ENCODE measurements at places on chromosomes 13 and 19. TPM values are rescaled to one million over a fixed set of nuclear protein-coding genes. Genes with fewer than 3 reads are reported as not detected.

- H3K27me3 ChIP-seq, result no peaks in the 10 kb centered on the region
- no peak overlapping the region for H3K27ac ChIP-seq
These were observed 13.5 kb downstream of the ARL11 start for GRCh38 chr13:49641801-49642291.

DNA sequence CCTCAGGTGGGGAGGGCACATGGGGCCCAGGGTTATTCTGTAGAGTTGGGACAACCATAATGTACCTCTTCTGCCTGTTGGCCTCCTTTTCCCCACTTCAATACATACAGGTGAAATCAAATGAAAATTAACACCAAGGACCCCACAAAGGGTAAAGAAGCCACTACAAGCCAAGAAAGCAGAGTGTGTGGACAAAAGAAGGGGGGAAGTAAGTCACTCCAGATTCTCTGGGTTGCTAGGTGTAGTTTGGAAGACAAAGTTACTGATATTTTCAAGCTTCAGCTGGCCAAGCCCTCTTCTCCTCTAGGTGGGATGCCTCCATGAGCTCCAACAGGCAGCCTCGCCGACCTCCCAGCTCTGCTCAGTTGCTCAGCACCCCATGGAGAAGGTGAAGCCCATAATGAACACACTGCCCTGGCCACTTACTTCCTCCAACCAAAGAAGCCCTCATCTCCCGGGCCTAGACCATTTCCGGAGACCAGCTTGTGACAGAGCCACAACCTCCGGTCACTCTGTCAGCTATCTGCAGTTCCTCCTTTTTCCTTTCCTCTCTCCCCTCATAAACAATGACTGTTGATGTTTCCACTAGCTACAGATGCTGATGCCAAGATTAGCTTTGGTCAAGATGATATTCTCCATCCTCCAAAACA lies 66.8 kb upstream of the MED4 start:
- H3K36me3 ChIP-seq, result no peaks in the 10 kb centered on the region
- H3K27ac ChIP-seq, result no peak overlapping the region
- H3K4me1 ChIP-seq, result peaks cover 42% of the 10 kb centered on the region
- no peak for DNase-seq

FUT2 gene
- not detected for total RNA-seq

- no peak overlapping the region for H3K27ac ChIP-seq
- H3K4me3 ChIP-seq, result no peak overlapping the region
- H3K4me1 ChIP-seq, result peaks cover 9% of the 10 kb centered on the region
- DNase-seq, result no peak
- H3K36me3 ChIP-seq, result no peaks in the 10 kb centered on the region
These were observed 1.1 kb downstream of the SLC8A2 start for GRCh38 chr19:47470447-47471195.

DNA sequence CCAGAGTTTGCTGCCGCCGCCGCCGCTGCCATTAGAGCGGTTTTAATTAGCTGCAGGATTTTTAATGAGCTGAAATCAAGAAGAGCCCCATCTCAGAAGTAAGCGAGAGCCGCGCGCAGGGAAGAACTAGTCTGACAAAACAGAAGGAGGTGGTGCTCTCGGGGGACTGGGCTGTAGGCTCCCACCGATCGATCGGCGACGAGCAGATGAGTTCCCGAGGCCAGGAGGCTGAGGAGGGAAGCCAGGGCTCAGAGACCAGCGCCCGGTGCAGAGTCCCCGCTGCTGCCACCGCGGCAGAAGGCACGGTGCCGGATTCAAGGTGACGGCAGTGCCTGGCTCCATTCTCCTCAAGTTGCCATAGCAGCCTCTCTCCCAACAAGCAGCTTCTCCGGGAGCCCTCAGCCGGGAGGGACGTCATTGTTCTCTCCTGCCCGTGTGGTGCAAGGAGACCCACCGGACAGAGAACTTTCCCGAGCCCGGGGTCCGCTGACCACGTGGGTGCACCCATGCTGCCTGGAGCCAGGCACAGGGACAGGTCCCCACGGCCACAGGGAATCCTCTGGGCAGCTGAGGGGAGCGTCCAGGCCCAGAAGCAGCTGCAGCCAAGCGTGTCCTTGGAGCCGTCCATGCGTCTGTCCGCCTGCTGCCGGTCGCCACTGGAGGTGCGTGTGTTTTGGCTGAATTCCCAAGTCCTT lies 62.9 kb downstream of the CHST8 start:
- DNase-seq, result no peak
- H3K27me3 ChIP-seq, result peaks cover 29% of the 10 kb centered on the region
- H3K4me1 ChIP-seq, result no peaks in the 10 kb centered on the region
- H3K27ac ChIP-seq, result no peak overlapping the region

CASP14 gene
- total RNA-seq, result not detected

GRCh38 chr19:23394511-23394910 lies 760 bp downstream of the ZNF91 start:
- H3K27ac ChIP-seq, result peak overlapping the region; percentile 97
- H3K4me3 ChIP-seq, result peak overlapping the region; percentile 96
- H3K27me3 ChIP-seq, result no peaks in the 10 kb centered on the region
- H3K4me1 ChIP-seq, result peaks cover 36% of the 10 kb centered on the region
- peaks cover 34% of the 10 kb centered on the region for H3K36me3 ChIP-seq

DNA sequence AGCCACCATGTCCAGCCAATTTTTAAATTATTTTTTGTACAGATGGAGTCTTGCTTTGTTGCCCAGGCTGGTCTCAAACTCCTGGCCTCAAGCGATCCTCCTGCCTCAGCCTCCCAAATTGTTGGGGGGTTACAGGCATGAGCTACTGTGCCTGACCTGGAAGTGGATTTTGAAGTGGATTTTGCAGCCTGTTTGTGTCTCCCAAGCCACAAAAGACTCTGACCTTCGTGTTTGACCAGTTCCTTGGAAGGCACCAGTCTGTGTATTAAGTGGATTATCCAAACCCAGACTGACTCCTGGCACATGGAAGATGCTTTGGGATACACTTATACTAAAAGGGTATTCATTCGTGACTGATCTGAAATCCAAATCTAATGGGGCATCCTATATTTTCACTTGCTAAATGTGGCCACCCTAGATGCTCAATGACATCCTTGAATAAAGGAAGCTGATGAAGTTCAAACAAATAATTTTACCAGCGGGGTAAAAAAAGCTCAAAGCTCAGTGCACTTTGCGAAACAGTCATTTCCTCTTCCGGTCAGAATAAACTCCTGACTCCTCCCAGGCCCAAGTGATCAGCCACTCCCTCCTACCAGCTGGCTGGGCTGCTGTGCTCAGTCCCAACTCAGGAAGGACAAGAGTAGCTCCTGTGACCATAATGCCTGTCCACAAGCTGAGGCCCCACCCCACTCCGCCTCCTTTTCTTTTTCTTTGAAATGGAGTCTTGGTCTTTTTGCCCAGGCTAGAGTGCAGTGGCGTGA lies 32.6 kb upstream of the GATAD2A start:
- peak overlapping the region; percentile 59 for H3K4me3 ChIP-seq
- H3K36me3 ChIP-seq, result no peaks in the 10 kb centered on the region
- H3K4me1 ChIP-seq, result peaks cover 6% of the 10 kb centered on the region
- no peaks in the 10 kb centered on the region for H3K27me3 ChIP-seq

DNA sequence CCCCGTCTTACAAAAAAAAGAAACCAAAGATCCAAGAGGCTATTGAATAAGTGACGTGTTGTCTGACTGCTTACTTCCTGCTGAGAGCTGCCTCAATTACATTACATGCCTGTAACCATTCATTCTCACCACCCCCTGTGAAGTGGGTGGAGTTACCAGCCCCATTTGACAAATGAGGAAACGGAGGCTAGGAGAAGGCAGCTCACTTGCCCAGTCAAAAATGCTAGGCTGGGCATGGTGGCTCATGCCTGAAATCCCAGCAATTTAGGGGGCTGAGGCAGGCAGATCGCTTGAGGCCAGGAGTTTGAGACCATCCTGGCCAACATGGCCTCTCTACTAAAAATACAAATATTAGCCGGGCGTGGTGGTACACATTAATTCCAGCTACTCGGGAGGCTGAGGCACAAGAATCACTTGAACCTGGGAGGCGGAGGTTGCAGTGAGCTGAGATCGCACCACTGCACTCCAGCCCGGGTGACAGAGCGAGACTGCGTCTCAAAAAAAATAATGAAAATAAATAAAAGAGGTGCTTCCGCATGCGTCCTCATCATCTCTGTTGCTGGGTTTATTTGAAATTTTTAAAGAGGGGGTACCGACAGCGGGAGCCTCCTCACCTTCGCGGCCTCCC lies 499 bp downstream of the LSM7 start:
- H3K4me3 ChIP-seq, result peak overlapping the region; percentile 99
- H3K36me3 ChIP-seq, result peaks cover 36% of the 10 kb centered on the region
- H3K27ac ChIP-seq, result peak overlapping the region; percentile 94
- H3K27me3 ChIP-seq, result no peaks in the 10 kb centered on the region

IGLON5 gene
- 0.07 TPM for total RNA-seq

CYP4F3 gene
- total RNA-seq, result not detected

DNA sequence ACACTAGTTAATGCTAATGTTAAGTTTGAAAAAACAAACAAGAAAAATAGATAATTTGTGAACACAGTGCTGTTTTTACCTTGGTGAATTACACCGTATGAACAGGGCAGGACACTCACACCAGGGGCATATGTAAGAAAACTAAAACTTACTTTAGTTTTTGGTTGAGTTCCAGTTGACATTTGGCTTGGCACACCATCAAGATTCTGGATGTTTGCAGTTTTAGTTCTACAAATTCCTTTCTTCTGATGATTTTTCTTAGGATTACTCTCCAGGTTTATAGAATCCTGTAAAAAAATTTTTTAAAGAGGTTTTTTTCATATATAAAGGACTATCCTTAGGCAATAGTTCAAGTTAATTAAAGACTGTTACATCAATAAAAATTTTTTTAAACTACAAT lies 238.5 kb upstream of the STARD13 start:
- peaks cover 8% of the 10 kb centered on the region for H3K4me1 ChIP-seq
- no peak for DNase-seq
- no peaks in the 10 kb centered on the region for H3K27me3 ChIP-seq
- H3K27ac ChIP-seq, result no peak overlapping the region
- no peaks in the 10 kb centered on the region for H3K36me3 ChIP-seq

DNA sequence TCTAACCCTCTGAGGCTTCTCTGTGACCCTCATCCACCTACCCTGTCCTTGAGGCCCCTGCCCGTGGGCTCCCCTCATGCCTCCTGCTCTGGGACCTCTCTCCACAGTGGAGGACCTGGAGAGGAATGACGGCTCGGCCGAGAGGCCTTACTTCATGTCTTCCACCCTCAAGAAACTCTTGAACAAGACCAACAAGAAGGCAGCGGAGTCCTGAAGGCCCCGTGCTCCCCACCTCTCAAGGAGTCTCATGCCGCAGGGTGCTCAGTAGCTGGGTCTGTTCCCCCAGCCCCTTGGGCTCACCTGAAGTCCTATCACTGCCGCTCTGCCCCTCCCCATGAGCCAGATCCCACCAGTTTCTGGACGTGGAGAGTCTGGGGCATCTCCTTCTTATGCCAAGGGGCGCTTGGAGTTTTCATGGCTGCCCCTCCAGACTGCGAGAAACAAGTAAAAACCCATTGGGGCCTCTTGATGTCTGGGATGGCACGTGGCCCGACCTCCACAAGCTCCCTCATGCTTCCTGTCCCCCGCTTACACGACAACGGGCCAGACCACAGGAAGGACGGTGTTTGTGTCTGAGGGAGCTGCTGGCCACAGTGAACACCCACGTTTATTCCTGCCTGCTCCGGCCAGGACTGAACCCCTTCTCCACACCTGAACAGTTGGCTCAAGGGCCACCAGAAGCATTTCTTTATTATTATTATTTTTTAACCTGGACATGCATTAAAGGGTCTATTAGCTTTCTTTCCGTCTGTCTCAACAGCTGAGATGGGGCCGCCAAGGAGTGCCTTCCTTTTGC lies 10.8 kb upstream of the ILF3 start:
- peaks cover 14% of the 10 kb centered on the region for H3K36me3 ChIP-seq
- H3K4me3 ChIP-seq, result no peak overlapping the region
- H3K4me1 ChIP-seq, result peaks cover 9% of the 10 kb centered on the region
- no peaks in the 10 kb centered on the region for H3K27me3 ChIP-seq

CHST8 gene
- total RNA-seq, result not detected

ICAM3 gene
- 132 TPM for total RNA-seq

GEMIN7 gene
- 30.1 TPM for total RNA-seq

Data from activated CD4-positive, alpha-beta memory T cell treated with anti-CD3 and anti-CD28 coated beads for 36 hours (primary cell).